Heart left ventricle (tissue), 16 donors: ENCODE measurements at places on chromosomes 6 and 20. TPM values are rescaled to one million over a fixed set of nuclear protein-coding genes. Genes with fewer than 3 reads are reported as not detected.

Gene UBE2C
- total RNA-seq = 16.9 TPM

Gene CST3
- total RNA-seq = 708 TPM

Gene KIAA1755
- total RNA-seq = 6.1 TPM

Gene C6orf52
- not detected for total RNA-seq

Gene HEY2
- 45.3 TPM for total RNA-seq

Gene KIF6
- 0.48 TPM for total RNA-seq

Gene CTSZ
- 97.8 TPM for total RNA-seq

Gene HRH3
- total RNA-seq = not detected

Gene MCM9
- total RNA-seq = 4.9 TPM

Gene SEMG1
- total RNA-seq = not detected

DNA sequence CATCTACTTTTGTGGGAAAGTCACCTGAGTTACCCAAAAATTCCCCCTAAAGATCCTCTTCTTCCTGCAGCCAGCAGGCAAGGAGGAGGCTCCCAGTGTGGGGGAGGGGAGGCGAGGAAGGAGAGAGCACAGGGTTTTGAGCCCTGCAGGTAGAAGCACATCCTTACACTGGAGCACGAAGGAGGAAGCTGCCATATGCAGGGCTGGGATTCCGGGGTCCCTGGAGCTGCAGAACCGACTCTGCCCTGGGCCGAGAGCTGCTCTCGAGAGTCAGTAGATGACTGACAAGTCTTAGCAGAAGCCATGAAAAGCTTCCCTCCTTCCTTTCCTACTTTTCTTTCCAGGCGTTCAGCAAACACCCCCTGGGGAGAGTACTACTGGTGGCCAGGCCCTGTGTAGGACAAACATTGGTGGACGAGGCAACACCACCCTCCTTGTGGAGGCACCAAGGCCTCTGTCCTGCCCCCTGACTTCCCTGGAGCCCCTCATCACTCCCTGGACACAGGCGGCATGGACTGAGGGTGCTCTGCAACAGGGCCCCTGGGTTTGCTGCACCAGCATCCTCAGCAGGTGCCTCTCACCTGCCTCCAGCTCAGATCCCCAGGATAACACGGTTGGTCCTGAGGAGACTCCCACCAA is 211.7 kb upstream of the CST7 start:
- no peaks in the 10 kb centered on the region for H3K27me3 ChIP-seq
- H3K36me3 ChIP-seq = no peaks in the 10 kb centered on the region
- DNase-seq = no peak
- no peak overlapping the region for H3K4me3 ChIP-seq

GRCh38 chr6:142906945-142907470 is 38.0 kb downstream of the HIVEP2 start:
- no peak for DNase-seq
- H3K27me3 ChIP-seq = no peaks in the 10 kb centered on the region
- no peak overlapping the region for H3K27ac ChIP-seq
- H3K4me3 ChIP-seq = no peak overlapping the region
- H3K4me1 ChIP-seq = peaks cover 19% of the 10 kb centered on the region

DNA sequence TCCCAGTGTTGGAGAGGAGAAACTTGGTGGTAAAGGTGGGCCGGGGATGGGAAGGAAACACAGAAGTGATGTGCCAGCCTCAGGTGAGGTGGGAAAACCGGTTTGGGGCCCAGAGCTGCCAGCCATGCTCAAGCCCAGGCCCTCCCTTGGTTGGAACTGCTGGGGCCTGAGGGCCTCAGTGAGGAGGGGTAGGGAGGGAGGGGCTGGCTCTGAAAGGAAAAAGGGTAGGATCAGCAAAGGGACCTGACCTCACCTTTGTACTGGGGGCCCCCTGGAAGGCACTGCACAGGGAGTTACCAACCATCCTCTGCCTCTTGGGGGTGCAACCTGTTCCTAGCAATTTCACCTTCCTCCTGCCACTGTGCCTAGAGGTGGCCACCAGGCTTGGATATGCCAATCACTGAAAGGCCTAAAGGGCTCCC is 1.8 kb upstream of the SPEF1 start:
- H3K27me3 ChIP-seq = no peaks in the 10 kb centered on the region
- no peak overlapping the region for H3K27ac ChIP-seq
- H3K4me3 ChIP-seq = no peak overlapping the region
- DNase-seq = no peak
- peaks cover 49% of the 10 kb centered on the region for H3K4me1 ChIP-seq
- H3K36me3 ChIP-seq = peaks cover 12% of the 10 kb centered on the region

DNA sequence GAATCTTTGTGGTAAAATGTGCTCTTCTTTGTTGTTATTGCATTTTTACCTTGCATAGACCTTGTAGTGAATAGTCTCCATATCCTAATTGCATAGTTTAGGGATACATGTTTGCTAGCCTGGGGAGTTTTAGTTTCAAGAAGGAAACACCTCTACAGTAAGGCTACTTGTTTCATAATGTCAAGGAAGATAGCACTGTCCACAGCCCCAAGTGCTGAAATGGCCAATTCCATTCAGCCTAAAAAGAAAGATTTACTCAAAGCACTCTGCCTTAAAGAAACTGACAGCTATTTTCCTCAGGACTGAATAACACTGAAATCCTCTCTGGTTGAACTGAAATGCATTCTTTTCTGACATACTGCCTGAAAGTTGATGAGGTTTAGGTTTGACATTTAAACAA is 2.6 kb downstream of the HCRTR2 start:
- no peaks in the 10 kb centered on the region for H3K4me1 ChIP-seq
- no peaks in the 10 kb centered on the region for H3K36me3 ChIP-seq
- no peak overlapping the region for H3K4me3 ChIP-seq

DNA sequence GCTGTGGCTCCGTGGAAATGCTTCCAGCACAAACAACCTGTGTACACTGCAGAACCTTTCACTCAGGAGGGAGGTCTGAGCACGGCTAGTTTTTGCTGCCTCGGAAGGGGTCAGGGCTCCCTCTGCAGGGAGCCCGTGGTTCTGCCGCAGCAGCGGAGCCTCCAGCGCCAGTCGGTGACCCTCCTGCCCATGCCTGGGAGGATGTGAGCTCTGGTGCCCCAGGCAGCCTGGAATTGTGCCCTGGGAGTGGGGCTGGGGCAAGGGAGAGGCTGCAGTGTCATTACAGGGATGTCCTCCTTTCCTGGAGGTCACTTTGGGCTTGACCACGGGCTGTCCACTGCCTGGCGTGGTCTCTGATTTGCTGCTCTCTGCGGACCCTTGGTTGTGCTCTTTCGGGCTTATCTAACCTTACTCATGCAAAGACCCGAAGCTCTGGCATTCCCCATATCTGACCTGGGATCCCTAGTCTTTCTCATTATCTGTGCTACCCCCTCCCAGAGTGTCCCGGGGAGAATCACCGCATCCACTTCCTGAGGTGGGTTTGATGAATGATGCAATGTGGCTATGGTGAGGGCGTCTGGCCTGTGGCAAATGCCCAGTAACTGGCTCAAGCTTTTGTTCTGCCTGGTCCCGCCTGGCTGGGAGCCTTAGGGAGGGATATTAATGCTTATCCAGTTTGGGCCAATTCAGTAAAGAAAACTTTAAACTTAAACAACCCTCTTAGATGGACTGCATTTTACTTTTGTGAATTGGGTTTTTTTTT is 59.6 kb upstream of the TAGAP start:
- no peaks in the 10 kb centered on the region for H3K27me3 ChIP-seq
- H3K36me3 ChIP-seq = no peaks in the 10 kb centered on the region
- peak; percentile 50 for DNase-seq
- peaks cover 4% of the 10 kb centered on the region for H3K4me1 ChIP-seq
- no peak overlapping the region for H3K27ac ChIP-seq
- no peak overlapping the region for H3K4me3 ChIP-seq

- peak; percentile 46 for DNase-seq
- H3K27ac ChIP-seq = no peak overlapping the region
- no peaks in the 10 kb centered on the region for H3K36me3 ChIP-seq
- no peaks in the 10 kb centered on the region for H3K4me1 ChIP-seq
Observed at GRCh38 chr6:41186031-41186562, 14.9 kb downstream of the TREML2 start.

DNA sequence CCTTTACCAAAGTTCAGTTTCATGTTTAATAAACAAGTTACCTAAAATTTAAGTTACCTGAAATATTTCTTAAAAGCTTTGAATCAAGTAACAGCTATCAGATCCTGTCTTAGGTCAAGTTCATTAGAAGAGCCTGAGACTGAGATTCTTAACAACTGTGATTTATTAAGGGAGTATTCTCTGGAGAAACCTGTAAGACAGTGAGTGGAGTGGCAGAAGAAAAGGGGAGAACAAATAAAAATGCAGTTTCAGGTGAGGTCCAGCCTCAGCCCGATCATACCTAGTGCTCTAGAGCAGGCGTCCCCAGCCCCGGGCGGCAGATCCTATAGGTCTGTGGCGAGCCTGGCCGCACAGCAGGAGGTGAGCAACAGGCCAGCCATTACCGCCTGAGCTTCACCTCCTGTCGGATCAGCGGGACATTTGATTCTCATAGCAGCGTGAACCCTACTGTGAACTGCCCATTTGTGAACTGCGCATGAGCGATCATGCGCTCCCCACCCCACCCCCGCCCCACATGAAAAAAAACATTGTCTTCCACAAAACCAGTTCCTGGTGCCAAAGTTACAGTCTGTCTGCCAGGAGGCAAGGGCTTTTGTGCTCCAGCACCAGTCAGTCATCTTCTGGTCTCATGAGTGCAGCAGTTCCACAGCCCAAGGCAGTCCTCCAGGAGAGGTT is 59.2 kb upstream of the ADGRB3 start:
- H3K27ac ChIP-seq = no peak overlapping the region
- no peaks in the 10 kb centered on the region for H3K36me3 ChIP-seq
- DNase-seq = no peak

GRCh38 chr6:48736501-48737206 is 625.7 kb upstream of the PTCHD4 start:
- no peak overlapping the region for H3K4me3 ChIP-seq
- H3K36me3 ChIP-seq = no peaks in the 10 kb centered on the region
- no peaks in the 10 kb centered on the region for H3K27me3 ChIP-seq

DNA sequence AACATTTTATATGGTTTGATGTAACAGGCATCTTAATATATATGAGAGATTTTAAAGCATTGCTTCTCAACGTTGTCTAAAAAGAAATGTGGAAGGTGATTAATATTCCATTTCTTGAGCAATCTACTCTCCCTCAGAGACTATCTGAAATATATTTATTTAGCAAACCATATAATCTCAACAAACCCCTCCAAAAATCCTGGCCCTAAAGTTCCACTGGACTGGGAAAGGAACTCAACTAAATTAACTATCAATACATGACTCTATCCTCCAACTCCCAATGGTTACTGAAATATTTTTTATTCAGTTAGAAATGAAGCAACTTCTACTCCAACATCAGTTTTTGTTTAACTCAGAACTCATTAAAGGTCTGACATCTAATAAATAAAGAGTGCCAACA is 6.3 kb downstream of the TASP1 start:
- no peak for DNase-seq
- H3K36me3 ChIP-seq = no peaks in the 10 kb centered on the region
- no peak overlapping the region for H3K4me3 ChIP-seq
- H3K4me1 ChIP-seq = peaks cover under 1% of the 10 kb centered on the region
- H3K27me3 ChIP-seq = no peaks in the 10 kb centered on the region

DNA sequence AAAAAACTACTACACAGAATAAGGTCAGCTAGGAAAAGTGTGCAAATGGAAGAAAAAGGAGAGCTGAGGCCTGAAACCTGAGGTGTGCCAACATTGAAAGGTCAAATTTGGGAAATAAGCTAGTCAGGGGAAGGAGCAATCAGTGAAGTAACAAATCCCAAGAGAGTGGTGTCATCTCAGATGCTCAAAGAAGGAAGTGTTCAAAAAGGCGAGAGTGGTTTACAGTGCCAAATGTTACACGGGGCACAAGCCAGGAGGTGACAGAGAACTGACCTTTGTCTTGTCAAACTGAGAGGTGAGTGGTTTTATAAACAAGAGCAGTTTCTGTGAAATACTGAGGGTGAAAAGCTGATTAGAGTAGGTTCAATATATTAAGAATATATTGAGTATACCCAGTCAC is 83.0 kb upstream of the TCF21 start:
- no peaks in the 10 kb centered on the region for H3K36me3 ChIP-seq
- DNase-seq = no peak
- H3K4me1 ChIP-seq = no peaks in the 10 kb centered on the region
- no peak overlapping the region for H3K4me3 ChIP-seq
- no peaks in the 10 kb centered on the region for H3K27me3 ChIP-seq
- no peak overlapping the region for H3K27ac ChIP-seq

DNA sequence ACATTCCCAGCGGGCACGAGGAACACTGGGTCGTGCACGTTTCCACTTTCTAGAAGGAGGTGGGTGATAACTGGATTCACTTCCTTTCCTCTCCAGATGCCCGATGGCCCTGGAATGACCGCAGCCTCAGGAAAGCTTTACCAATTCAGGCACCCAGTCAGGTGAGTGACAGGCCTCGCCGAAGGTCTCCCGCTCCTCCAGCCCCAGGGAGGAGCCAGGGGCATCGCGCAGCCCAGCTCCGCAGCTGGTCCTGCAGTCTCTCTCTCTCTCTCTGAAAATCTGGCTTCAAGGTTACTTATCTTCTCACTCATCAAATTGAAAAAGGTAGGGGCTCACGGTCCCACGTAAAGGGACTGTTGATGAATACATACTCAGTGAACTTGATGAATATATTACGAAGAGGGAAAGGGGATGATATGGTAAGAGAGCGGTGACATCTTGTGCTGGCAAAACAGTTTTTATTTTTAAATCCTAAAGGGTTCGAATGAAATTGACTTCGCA is 891 bp downstream of the RIPPLY2 start:
- peak overlapping the region; percentile 43 for H3K4me3 ChIP-seq
- H3K36me3 ChIP-seq = no peaks in the 10 kb centered on the region
- peaks cover 13% of the 10 kb centered on the region for H3K4me1 ChIP-seq

GRCh38 chr6:143522039-143522600 is 10.6 kb upstream of the FUCA2 start:
- no peaks in the 10 kb centered on the region for H3K27me3 ChIP-seq
- H3K4me1 ChIP-seq = no peaks in the 10 kb centered on the region
- H3K4me3 ChIP-seq = no peak overlapping the region

- H3K27me3 ChIP-seq = no peaks in the 10 kb centered on the region
- H3K4me1 ChIP-seq = peaks cover 10% of the 10 kb centered on the region
- H3K4me3 ChIP-seq = no peak overlapping the region
- H3K27ac ChIP-seq = no peak overlapping the region
- DNase-seq = peak; percentile 75
Observed at GRCh38 chr20:22686097-22686496, 101.7 kb upstream of the FOXA2 start.

DNA sequence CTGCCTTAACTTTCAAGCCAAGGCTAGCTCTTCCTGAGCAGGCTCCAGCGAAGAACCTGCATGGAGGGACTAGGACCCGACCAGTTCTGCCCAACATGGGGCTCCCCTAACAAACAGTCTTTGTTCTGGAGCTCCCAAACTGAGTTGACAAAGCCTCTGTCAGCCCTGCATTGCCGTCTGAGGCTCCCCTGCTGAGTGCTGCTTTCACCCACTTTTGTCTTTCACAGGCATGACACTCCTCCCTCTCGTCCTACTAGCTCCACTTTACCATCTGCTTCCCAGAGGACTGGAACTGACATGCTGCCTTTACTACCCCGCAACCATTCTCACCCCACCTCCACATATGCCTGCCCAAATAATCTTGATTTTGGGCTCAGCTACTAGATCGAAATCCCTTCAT is 45.1 kb upstream of the B4GALT5 start:
- no peaks in the 10 kb centered on the region for H3K4me1 ChIP-seq
- H3K36me3 ChIP-seq = no peaks in the 10 kb centered on the region
- no peak for DNase-seq
- H3K4me3 ChIP-seq = no peak overlapping the region
